Activated CD4-positive, alpha-beta T cell treated with anti-CD3 and anti-CD28 coated beads, Interleukin-2, amount 50 U/mL, for 4 hours (primary cell): ENCODE measurements at places on chromosomes 6 and 20.

DNA sequence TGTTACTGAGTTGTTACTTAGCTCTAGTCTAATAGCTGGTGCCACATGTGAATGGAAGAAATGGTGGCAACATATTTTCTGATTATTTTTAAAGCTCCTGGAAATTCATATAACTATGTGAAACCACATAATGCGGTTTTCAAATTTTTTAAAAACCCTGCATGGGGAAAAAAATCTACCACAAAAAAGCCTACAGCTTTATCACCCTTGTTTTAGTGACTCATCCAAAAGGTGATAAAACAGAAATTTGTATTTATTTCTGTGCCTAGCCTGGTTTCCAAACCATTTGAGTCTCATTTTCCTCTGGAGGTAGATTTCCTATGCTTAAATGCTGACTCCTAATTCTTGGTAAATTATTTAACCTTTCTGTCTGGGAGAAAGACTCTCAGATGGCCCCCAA lies 5.4 kb upstream of the FBXO30 start:
- DNase-seq: no peak

- no peak for DNase-seq
Observed at GRCh38 chr20:60001108-60001507, 42.9 kb downstream of the CDH26 start.

GRCh38 chr20:58330687-58331086 lies 21.2 kb downstream of the RAB22A start:
- no peak for DNase-seq

DNA sequence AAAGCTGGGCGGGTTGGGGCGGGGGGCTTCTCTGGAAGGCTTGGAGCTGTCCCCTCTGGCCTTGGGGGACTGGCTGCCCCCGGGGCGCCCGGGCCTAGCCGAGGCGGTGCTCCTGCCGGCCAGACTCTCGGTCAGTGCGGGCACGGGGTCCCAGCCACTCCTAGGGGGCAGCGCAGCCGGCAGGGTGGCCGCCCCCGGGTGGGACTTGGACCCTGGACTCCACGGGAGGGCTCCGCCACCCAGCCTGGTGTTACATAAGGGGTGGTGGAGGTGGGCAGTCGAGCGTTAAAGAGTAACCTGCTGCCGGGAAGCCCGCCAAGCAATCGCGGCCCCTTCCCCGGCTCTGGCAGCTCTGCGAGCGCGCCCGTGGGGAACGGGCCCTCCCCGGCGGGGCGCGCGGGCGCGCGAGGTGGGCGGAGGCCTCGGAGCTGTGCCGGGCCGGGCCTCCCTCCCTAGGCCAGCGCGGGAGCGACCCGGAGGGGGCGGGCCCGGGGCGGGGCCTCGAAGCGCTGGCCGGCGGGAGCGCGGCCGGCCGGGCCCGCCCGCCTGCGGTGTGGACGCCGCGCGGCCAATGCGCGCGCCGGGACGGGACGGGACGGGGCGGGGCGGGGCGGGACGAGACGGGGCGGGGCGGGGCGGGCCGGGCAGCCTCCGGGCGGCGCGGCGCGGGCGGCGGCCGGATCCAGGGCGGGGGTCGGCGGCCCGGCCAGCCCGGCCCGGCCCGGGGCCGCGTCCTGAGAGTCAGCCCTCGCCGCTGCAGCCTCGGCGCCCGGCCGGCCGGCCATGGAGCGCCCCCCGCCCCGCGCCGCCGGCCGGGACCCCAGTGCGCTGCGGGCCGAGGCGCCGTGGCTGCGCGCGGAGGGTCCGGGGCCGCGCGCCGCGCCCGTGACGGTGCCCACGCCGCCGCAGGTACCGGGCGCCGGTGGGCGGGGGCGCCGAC lies at the start of gene SLC2A4RG:
TSS of gene SLC2A4RG (plus strand) at position 647 of the 940 bp plus-strand sequence. CDS start at position 784, 137 bp downstream.
- DNase-seq: no peak

- no peak for DNase-seq
Observed at GRCh38 chr20:44849703-44850102, 35.8 kb upstream of the YWHAB start.

GRCh38 chr6:163539101-163539762 lies 124.7 kb downstream of the QKI start:
- no peak for DNase-seq

GRCh38 chr6:20400456-20401204 lies 1.0 kb upstream of the E2F3 start:
- DNase-seq: peak; percentile 30

DNA sequence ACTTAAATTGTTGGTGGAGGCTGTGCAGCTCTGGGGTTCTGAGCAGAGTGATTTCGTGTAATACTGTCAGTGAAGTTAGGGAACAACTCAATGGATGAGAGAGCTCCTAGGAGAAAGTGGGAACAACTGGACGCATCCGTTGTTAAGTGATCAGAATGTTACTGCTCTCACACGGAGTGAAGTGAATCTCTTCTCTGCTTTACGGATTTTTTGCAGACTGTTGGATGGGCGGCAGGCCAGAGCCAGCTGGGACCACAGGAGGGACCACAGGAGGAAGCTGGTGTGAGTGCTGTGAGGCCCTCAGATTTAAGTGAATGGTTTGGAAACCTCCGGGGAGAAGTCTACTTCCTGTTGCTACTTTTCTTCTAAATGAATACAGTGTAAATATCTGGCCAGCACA lies 23.7 kb upstream of the PPP1R14C start:
- DNase-seq: no peak

DNA sequence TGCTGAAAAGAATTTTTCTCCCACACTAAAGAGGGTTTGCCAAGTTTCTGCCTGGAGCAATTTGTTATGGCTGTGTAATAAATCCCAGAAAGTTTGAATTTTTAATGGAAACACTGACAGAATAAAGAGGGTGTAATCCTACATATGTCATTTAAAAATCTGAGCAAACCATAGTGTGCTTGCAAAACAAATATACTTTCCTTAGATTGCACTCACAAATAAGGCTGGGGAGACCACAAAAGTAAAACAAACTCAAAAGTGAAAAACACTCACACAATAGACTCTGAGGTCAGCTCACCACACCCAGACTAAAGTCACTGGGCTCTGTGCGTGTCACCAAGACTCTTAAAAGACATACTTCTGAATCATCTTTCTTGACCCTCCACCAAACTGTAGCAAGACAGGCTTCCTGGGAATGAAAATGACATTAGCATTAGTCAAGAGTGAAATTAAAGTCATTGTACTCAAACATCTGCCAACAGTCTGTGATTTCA lies 4.8 kb upstream of the ATXN1 start:
- peak; percentile 9 for DNase-seq

DNA sequence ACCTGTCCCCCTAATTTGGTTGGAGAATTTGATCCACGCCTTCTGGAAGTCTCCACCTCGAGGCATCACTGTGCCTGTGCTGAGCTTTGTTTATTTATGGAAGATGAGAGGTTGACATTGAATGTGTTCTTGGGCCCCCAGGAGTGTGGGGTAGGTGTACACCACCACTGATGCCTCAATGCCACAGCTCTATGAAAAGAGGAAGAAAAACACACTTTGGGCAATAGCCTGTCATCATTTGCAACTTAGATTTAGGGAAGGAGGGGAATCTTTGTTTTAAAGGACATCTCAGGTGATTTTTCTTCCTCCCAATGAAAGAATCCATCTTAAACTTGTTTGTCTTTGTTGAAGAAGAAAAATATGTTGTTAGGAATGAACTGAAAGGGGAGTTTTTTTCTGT lies 42.6 kb downstream of the TBC1D7 start:
- no peak for DNase-seq

- no peak for DNase-seq
Observed at GRCh38 chr6:67541586-67541985, 1093.5 kb upstream of the ADGRB3 start.

DNA sequence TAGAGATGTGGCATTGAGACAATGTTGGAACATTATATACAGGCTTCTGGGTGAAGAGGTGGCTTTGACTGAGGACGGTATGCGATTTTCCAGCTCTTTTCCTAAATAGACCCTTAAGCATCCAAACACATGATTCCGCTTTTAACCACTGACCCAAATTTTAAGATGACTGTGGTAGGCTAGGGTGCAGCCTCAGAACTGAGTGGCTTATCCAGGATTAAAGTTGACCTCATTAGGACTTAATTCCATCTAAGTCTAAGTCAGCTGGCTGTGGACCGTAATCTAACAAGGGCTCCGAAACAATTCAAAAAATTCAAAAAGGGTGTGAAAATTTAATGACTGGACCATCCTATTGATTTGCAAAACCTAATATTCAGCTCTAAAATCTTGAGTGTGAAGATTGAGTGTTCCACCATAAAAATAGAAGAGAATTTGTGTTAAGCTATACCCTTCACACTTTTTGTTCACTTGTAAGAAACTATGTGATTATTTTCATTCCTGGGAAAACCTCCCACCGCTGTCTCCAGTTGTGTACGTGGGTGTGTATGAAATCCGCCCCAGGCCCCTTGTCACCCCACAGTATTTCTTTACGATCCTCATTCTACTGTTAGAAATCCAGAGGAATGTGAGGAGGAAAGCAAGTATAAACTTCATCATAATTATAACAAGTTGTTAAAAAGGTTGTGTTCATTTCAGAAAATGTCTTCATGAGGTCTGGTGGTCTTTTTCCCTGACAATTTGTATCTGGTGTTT lies 2.7 kb downstream of the PCMTD2 start:
- DNase-seq: no peak

- no peak for DNase-seq
Observed at GRCh38 chr6:3724451-3725144, 26.9 kb downstream of the PXDC1 start.

DNA sequence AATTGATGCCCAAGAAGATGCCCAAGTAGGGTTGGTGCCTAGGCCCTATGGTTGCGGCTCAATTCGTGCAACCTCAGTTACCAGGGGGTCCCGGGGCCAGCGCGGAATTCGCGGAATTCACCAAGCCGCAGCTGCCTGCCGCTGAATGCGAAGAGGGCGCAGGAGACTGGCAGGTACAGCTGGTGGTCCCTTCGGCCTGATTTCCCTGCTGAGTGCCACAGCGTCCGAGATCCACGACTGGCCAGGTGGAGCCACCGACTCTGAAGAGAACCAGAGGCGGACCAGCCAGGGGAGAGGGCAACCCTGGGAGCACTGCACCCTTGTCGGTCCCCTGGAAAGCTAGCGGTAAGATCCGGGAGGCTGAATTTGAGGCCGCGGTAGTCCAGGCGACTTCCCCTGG lies 6.8 kb upstream of the TFAP2D start:
- no peak for DNase-seq

DNA sequence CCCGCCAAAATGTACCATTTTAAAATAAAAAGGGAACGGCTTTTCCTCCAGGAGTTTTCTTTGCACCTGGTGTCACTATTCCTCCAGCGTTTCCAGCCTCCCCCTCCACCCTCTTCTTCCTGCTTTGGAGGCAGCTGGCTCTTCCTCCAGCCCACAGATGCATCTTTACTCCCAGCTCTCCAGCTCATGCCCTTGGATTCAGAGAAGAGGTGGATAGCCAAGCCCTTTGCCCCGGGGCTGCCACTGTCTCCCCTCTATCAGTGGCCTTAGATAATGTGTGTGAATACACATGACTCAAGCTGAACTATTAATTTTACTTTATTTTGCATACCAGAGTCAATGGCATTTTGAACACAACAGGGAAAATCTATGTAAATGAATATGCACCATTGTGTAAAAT lies 15.3 kb upstream of the CDH4 start:
- DNase-seq: no peak
